ENCODE measurements at places on chromosomes 2 and 18. TPM values are rescaled to one million over a fixed set of nuclear protein-coding genes. Genes with fewer than 3 reads are reported as not detected.

The STAT4 gene
- total RNA-seq = 0.53 TPM

The IL1F10 gene
- total RNA-seq = not detected

The KIF5C gene
- 0.69 TPM for total RNA-seq

- peaks cover 61% of the 10 kb centered on the region for H3K4me1 ChIP-seq
- DNase-seq = no peak
- no peak overlapping the region for H3K4me3 ChIP-seq
- H3K27me3 ChIP-seq = no peaks in the 10 kb centered on the region
- H3K27ac ChIP-seq = peak overlapping the region; percentile 71
Observed at GRCh38 chr2:102112271-102112670, 30.3 kb upstream of the IL1R1 start.

DNA sequence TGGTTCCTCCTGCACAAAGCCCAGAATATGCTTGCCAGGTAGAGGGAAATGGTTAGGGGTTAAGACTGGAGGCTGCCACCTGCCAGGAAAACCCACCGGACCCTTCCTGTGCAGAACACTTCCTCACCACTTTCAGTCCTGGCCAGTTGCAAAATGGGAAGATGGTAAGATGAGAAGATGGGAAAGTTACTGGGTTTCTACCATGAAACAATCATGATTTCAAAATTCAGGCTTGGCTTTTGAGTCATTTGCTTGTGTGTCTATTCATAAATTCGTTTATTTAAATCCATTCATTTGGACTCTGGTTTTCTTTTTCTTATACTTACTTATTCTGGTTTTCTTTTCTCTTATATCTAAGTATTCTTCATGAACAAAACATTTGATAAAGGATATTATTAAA is 7.2 kb downstream of the BMP10 start:
- H3K27ac ChIP-seq = no peak overlapping the region
- DNase-seq = no peak
- H3K36me3 ChIP-seq = no peaks in the 10 kb centered on the region
- no peaks in the 10 kb centered on the region for H3K4me1 ChIP-seq
- no peaks in the 10 kb centered on the region for H3K27me3 ChIP-seq
- H3K4me3 ChIP-seq = no peak overlapping the region

GRCh38 chr18:6058941-6059340 is 163.6 kb upstream of the TMEM200C start:
- H3K27ac ChIP-seq = no peak overlapping the region
- DNase-seq = no peak
- H3K4me1 ChIP-seq = no peaks in the 10 kb centered on the region
- H3K4me3 ChIP-seq = no peak overlapping the region
- no peaks in the 10 kb centered on the region for H3K36me3 ChIP-seq

GRCh38 chr2:11750422-11750821 is 4.0 kb downstream of the LPIN1 start:
- H3K27me3 ChIP-seq = no peaks in the 10 kb centered on the region
- no peak for DNase-seq
- H3K4me3 ChIP-seq = peak overlapping the region; percentile 1
- H3K4me1 ChIP-seq = peaks cover 80% of the 10 kb centered on the region

GRCh38 chr18:3596324-3596636 is 146.3 kb downstream of the TGIF1 start:
- H3K27me3 ChIP-seq = no peaks in the 10 kb centered on the region
- peaks cover 7% of the 10 kb centered on the region for H3K36me3 ChIP-seq
- no peak for DNase-seq
- peak overlapping the region; percentile 69 for H3K4me3 ChIP-seq

DNA sequence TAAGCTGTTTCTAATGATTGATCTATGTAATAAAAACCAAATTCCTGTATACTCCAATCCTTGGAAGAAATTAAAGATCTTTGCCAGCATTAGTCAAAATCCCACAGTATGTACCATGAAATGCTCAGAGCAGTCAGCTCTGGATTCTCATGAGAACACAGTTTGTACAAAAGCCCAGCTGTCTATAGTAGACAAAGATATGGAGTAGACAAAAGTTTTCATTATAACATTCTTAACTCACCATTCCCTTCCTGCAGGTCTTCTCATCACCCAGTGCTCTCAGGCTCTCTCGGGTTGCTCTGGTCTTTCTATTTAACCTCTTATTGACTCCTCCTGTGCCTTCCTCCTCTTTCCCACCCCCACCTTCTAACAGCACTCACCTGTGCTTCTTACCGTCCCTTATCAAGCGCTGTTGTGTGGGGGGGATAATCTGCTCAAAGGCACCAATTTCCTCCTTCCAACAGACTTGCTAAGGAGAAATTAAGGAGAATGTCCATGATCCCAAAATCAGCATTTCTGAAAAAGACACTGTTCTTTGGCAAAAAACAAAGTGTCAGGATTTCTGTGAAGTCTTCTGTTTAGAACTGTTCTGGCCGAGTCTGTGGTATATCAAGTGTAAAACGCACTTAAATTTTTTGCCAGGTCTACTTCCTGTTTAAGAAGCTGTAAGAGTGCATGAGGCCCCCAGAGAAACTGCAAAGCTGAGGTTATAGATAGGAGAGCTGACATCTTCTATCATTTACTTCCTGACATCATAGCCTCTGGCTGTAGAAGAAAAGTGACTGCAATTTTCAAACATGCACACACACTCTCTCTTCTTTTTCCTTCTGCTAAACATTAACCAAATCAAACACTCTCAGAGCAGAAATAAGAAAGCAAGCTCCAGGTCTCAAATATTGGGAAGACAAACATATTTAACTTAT is 144.1 kb downstream of the EVA1A start:
- no peak for DNase-seq
- H3K4me1 ChIP-seq = no peaks in the 10 kb centered on the region
- H3K36me3 ChIP-seq = no peaks in the 10 kb centered on the region
- no peaks in the 10 kb centered on the region for H3K27me3 ChIP-seq
- no peak overlapping the region for H3K27ac ChIP-seq
